ENCODE measurements at places on chromosomes 5 and 9.

GRCh38 chr5:180817893-180818674, 15.5 kb upstream of the MGAT1 start:
- DNase-seq, result peak; percentile 55

GRCh38 chr9:93437996-93438395, 13.5 kb upstream of the FAM120A start:
- no peak for DNase-seq

GRCh38 chr5:7456206-7456605, 60.3 kb downstream of the ADCY2 start:
- no peak for DNase-seq

DNA sequence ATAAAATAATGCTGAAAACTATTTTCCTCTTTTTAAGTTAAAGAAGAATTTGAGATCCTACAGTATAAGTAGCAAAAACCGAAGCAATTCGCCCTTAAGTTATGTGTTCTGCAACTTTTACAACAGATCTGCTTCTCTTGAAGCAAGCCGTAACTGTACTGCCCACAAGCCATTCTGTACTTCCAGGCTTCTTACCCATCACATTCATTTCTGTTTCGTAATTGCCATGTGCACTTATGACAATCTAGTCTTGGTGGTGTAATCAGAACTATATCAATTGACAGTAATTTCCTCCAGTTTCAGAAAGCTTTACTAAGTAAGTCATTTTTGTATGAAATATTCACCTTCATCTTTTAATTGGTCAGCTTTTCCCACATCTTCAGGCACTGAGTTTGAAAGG, 13.8 kb downstream of the SGTB start:
- no peak for DNase-seq

GRCh38 chr9:14215614-14216013, 98.3 kb downstream of the NFIB start:
- DNase-seq, result no peak

DNA sequence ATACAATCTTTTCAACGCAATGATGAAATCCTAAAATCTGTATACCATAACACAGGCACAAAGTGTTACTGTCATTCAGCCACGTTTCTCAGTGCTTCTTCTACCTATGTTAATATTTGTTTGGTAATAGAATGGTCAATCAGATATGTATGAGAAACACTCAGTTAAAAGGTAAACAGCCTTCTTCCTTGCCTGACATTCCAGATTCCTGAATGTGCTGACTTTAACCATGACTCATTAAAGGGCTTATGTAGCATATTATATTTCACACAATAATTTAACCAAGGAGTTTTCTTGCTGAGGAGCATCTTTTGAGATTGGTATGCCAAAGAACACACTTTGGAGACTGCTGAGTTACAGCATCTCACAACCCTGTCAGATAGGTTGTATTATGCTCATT, 187.6 kb downstream of the CETN3 start:
- no peak for DNase-seq

DNA sequence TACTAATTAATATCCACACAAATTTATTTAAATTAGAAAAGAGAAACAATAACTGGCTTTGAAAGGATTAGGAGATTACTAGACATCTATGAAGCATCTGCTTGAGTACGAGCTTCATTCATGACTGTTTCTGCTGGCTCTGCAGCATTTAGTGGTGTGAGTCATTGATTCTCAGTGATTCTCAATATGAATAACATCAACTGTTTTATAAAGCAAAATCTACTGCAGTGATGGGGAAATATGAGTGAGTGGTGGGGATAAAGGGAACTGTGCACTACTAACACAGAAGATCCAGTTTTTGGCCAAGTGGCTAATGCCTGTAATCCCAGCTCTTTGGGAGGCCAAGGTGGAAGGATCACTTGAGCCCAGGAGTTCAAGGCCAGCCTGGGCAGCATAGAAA, 8.4 kb downstream of the FNBP1 start:
- DNase-seq, result no peak

DNA sequence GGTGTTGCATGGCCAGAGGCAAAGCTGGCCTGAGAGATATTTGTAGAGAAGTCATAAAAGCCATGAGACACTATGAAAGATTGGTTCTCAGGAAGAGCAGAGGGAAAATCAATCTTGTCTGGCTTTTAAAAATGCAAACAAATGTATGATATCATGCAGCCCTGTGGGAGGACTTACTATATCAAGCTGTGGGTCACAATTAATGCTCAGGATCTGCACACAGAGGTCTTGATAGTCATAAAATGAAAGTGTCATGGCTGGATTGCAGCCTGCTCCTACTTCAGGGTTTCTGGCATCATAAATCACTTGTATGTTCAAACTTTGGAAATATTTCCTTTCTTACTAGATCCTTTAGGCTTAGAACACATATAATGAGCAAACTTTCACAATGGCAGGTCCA, 151.5 kb downstream of the SEMA6A start:
- no peak for DNase-seq

- DNase-seq, result no peak
Measured at GRCh38 chr5:97627272-97627671, 444.2 kb upstream of the RIOK2 start.

DNA sequence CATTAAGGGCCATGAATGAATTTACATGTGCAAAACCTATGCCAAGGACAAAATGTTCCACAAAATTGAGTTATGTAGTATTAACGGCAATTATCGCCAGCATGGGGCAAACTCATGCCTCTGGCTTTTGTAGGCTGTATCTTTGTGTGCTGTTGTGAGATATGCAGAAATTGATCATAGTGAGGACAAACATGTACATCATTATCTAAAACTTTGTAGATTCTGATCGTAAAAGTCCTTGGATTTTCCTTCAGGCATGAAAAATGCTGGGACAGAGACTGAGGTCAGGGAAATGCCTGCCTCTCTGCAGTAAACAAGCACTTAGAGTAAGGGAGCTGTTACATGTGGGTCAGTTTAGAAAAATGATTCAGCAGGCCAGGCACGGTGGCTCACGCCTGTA, 5.9 kb upstream of the TXNDC8 start:
- DNase-seq, result no peak

GRCh38 chr9:708551-709432, 132.7 kb upstream of the DMRT1 start:
- DNase-seq, result no peak

DNA sequence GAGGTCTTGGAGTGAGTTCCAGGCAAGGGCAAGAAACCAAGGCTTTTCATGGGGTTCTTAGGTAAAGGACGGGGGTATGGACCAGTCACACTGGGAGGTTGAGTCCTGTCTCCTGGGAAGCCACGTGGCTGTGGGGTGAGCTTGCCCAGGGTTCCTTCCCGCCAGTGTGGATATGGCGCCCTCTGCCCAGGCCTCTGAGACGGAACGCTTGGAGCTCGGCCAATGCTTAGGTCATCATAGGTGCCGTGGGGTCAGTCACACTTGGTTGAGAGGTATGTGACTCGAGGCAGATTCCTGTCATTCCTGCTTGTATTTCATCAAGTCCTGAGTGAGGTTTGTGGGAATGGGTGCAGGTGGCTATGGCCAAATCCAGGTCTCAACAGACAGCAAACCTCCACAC, 46.2 kb downstream of the TENT4A start:
- no peak for DNase-seq

DNA sequence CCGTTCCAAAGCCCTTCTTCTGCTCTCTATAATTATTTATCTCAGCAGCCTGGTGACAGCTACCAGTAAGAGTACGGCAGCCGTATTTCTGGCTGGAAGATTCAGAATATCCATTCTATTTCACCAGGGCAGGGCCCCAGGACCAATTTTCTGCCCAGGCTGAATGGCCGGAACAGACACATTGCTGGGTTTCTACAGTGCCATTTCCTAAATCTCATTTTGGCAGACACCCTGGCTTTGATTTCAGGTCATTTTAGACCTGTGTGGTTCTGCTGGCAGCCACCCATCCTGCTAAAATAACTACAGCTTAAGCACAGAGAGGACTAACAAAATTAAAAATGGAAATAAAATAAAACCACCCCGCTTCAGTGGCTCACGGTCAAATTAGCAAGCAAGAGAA, 95.0 kb downstream of the CRB2 start:
- DNase-seq, result no peak

GRCh38 chr5:151072630-151073025, 8.2 kb downstream of the TNIP1 start:
- DNase-seq, result no peak

GRCh38 chr5:132380741-132381140, 11.2 kb downstream of the SLC22A5 start:
- DNase-seq, result no peak

DNA sequence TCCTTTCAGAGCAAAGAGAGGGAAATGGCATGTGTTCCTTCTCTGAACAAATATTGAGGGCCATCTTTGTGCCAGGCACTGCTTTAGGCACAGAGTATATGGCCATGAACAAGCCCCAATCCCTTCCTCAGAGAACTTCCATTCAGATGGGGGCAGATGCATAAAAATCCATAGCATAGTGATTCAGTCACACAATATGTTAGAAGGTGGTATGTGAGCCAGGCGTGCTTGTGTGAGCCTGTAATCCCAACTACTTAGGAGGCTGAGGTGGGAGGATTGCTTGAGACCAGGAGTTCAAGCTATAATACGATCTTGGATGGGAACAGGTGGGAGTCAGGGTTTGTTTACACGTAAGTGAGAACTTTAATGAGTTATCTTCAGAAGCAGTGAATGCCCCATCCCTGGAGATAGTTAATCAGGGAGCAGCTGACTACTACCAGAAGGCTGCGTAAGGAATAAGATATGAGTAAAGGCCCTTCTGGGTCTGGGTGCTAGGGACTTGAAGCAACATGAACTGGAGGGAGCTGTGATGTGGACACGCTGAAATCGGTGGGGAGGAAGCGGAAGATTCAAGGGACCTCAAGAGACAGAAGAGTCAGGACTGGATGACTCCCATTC, 27.1 kb downstream of the NANS start:
- DNase-seq, result no peak

- no peak for DNase-seq
Measured at GRCh38 chr5:53008751-53009150, 19.6 kb downstream of the ITGA2 start.

DNA sequence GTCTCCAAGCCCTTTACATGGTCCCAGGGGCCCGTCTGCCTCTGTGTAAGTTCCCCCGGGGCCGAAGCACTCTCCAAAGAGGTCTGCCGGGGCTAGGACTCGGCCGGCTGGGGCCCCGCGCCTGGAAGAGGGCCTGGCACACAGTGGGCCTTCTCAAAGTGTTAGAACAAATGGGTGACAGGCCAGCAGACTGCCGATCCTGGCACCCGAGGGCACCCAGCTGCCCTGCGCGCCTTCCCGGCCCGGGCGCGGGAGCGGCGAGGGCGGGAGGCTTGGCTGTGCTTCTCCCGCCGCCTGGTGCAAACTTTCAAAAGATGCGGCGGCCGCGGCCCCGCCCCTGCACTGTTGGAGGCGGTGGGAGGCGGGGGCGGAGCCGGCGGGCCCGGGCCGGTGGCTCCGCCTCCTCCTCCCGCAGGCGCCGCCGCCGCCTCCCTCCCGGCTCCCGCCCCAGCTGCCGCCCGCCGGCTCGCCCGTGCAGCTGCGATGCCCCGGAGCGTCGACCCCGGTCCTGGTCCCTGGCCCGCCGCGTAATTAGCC, at the start of gene NEURL1B:
TSS of gene NEURL1B (plus strand) at position 442 of the 537 bp plus-strand sequence. CDS start 144 bp downstream, outside the sequence.
- peak; percentile 62 for DNase-seq

All from OCI-LY7 (cell line).